ENCODE measurements at places on chromosomes 4 and X.

GRCh38 chr4:75004755-75005668 is 72.1 kb downstream of the PARM1 start:
- DNase-seq, result no peak

DNA sequence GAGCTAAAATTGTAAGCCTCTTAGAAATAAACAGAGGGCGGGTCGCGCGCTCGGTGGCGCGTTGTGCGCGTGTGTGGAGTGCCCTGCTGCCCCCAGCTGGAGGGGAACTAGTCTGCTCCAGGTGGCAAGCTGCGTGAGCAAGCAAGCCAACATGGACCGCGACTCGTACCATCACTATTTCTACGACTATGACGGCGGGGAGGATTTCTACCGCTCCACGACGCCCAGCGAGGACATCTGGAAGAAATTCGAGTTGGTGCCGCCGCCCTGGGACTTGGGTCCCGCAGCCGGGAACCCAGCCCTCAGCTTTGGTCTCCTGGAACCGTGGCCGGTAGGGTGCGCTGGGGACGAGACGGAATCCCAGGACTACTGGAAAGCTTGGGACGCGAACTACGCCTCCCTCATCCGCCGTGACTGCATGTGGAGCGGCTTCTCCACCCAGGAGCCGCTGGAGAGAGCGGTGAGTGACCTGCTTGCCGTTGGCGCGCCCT is 66.1 kb downstream of the DNAAF6 start:
- DNase-seq, result peak; percentile 27

DNA sequence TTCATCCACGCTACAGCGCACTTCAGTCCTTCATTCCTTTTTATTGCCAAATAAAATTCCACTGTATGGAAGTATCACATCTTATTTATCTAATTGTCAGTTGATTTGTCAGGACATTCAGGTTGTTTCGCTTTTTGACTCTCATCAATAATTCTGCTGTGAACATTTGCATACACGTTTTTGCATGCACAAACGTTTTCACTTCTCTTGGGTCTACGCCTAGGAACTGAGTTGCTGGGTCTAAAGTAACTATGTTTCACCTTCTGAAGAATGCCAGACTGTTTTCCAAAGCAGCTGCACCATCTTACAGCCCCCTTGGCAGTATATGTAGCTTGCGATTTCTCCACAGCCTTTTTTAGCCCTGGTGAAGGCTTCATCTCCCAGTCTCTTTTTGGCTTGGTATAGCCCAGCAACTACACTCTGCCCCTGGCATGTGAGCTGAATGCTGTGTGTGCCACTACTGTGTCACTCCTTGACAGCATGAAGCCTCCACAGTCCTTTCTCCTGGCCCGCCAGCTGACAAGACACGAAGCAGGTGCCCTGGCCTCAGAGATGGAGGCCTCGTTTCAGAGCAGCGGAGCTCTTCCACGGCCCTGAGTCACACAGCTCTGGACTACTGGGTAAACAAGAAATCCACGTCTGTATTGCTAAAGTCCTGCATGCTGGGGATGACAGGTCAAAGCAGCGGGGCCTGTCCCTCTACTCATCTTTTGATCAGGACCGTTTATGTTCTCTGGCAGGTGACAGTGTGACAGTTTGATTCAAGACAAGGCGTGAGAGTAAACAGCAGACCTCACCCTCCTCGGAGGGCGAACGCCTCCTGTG is 75.5 kb downstream of the NSUN7 start:
- no peak for DNase-seq

DNA sequence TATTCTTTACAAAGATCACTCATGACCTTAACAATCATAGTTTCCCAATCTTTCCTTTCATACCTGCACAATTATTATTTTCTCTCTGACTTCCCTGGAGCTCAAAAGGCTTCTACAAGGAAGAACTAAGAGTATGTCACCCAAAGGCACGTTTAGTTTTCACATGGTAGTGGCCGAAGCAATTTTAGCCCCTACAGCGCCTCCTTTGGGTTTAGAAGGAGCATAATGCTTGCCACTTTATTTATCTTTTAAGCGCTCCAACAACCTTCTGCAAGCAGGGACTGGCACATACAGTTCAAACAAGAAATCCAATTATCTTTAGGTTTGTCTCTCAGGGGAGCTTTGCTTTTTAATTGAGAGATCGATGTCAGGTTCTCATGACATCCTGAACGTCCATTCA is 42.0 kb upstream of the IGSF1 start:
- DNase-seq, result no peak

DNA sequence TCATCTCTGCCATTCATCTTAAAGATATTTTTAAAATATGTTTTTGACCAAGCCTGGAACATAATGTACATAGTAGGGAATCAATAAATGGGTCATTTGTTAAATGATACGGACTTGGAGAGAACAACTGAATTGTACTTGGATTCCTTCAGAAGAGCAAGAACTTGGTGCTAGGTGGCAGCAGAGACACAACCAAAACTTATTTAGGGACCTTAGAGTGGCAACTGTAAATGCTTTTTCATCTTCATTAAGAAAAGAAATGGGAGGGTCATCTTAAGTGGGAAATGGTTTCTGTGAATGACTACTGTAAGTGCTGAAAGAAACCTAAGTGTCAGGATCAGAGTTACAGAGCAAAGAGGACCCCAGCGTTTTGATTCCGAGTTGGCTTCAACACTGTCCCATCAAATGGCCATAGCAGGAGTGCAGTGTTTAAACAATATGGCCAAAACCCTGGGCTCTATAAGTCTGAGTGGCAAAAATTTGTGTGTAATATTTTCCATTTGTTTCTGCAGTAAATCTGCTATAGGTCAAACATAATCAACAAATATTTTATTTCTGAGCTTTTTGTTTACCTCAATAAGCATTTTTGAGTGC is 213.6 kb downstream of the PALLD start:
- DNase-seq, result no peak

GRCh38 chr4:107592519-107592918 is 127.5 kb downstream of the PAPSS1 start:
- no peak for DNase-seq

DNA sequence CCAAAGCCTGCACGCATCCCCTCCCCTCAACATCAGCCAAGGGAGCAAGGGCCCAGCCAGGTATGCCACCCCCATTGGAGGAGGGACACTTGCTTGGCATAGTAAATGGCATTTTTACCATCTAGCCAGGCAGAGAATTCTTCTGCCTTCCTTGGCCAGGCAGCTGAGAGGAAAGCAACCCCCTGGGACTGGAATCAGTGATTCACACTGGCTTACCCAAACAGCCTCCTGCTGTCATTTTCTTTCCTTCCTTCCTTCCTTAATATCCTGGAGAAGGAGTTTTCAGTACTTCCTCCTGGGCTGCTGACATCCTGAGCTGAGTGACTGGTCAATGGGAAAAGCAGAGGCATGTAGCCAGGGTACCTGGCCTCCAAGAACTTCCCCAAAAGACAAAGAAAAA is 28.6 kb upstream of the KIAA1210 start:
- DNase-seq, result no peak

DNA sequence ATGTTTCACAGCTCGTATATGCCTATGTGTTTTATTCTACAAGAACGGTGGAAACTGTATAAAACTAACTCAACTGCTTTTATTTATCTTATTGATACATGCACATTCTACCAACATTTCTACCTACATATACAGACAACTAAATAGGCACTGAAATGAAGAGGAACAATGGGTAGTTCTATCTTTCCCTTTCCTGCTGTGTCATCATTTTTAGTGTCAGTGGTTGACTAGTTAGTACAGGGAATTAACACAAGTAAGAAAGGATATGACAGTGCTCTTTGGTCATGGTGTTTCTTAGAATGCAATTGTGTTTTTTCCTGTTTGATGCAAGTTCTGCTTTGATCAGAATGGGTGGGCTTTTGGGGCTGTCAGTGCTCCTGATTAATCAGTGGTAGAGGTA is 293.8 kb upstream of the CTSO start:
- no peak for DNase-seq

- peak; percentile 57 for DNase-seq
These were observed 773 bp upstream of the VMA21 start for GRCh38 chrX:151396042-151396824.

- no peak for DNase-seq
These were observed 260.2 kb upstream of the CPEB2 start for GRCh38 chr4:14742054-14742453.

- DNase-seq, result no peak
These were observed 13.8 kb downstream of the RNF4 start for GRCh38 chr4:2482693-2483092.

DNA sequence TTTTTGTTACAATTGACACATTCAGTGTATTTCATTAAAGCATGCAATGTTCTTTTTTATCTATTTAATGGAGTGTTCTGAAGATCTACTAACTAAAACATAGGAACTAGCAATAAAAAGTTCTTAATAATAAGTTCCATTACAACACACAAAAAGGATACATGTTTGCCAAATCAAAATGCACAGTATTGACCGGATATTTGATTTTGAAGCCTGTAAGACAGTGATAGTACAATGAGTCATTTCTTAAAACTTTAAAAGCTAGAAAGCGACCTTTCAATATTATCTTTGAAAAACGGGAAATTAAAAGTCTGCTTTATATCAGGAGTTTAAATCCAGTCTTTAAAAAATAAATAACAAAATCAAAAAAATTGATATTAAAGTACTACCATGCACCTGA is 2.4 kb upstream of the PRDM5 start:
- no peak for DNase-seq

- no peak for DNase-seq
These were observed 189.7 kb downstream of the ANTXR2 start for GRCh38 chr4:79883290-79883689.

Measured in activated T-cell treated with anti-CD3 and anti-CD28 coated beads, Interleukin-2, amount 50 U/mL, for 48 hours (primary cell).